Stimulated activated CD4-positive, alpha-beta T cell treated with anti-CD3 and anti-CD28 coated beads, TNF-alpha, amount 100 ng/mL, for 1 hour (primary cell): ENCODE measurements at places on chromosomes 12 and 14.

DNA sequence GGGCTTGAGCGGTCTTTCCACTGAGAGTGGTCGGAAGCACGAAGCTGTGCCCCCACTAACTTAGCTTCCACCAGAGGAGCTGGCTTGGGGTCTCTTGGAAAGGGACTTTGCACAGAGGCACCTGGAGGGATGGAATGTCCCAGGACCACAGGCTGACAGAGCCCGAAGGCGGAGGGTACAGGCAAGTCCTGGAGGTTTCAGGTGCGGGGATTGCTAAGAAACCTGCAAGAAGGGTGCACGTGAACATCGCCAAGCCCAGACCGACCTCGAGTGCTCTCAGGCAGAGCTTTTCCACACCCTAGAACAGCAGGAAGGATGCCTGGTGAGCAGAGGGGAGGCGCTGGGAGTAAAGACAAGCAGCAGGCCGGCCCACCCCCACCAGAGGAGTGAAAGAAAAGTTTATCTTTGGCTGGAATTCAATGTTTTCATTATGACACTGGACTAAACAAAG, 61.6 kb downstream of the SERPINA3 start:
- DNase-seq: no peak

DNA sequence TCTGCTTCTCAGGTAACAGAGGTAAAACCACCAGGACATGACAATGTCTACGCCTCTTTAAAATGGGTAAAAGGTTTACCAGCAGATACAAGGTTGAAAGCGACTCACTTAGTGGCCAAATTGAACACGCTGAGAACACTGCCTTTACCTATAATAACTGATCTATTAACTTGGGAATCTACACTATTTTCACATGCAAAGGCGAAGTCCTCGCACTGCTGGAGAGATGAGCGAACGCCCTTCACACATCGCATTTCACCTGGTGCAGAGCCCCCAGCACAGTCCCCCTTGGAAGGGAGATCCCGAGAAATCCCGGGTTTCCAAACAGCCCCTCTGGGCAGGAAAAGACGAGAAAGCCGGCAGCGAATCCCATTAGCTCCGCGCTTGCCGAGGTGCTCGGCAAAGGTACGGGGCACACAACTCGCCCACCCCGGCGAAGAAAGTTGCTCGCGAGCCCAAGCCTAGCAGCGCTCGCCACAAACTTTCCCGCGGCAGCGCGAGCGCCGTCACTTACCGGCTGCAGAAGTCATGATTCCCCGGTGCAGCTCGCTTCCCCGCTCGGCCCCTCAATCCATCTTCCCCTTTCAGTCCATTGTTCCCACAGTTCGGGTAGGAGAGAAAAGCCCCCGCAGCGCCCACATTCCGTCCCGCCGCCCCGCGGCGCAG, 423 bp downstream of the FGD6 start:
- DNase-seq: no peak

DNA sequence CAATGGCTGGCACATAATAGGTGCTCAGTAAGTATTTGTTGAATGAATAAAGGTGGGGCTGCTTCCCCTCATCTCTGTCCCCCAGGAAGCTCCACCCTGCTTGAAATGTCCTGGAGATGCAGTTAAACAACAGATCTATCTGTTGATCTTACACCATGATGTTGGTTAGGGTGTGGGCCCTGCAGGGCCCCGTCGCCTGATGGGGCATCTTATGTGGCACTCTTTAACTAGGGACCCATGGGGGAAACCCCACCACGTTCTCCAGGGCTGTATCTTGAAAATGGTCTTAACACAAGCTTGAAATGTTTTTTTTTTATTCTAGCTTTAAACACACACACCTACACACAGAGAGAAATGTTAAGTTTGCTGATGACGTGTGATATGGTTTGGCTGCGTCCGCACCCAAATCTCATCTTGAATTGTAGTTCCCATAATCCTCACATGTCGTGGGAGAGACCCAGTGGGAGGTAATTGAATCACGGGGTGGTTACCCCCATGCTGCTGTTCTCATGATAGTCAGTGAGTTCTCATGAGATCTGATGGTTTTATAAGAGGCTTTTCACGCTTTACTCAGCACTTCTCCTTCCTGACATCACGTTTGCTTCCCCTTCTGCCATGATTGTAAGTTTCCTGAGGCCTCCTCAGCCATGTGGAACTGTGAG, 741.7 kb downstream of the VRK1 start:
- no peak for DNase-seq

- DNase-seq: no peak
Measured at GRCh38 chr14:52071675-52072074, 2.8 kb upstream of the NID2 start.

DNA sequence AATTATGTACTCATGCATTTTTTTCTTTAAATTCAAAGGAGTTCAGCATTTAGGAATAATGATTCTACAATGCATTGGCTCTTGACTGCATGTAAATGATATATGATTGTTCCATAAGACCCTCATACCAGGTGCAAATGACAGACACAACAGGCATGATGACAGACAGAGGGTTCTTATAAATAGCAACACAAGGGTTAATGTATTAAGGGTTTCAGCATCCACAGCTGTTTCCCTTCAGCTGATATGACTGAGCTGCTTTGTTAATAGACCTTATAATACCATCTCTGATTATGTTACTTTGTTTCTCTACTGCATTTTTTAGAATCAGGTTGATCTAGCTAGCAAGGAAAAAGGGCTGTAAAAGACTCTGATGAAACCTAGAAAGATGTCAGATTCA, 90.8 kb upstream of the TMTC2 start:
- no peak for DNase-seq

- no peak for DNase-seq
Measured at GRCh38 chr14:100132903-100133510, 26.4 kb downstream of the DEGS2 start.

- no peak for DNase-seq
Measured at GRCh38 chr12:55996715-55997534, at the start of gene SUOX. Gene SUOX, plus strand, starts transcription at chr12:55997276. Its CDS starts 4,946 bp downstream, at chr12:56002222.

DNA sequence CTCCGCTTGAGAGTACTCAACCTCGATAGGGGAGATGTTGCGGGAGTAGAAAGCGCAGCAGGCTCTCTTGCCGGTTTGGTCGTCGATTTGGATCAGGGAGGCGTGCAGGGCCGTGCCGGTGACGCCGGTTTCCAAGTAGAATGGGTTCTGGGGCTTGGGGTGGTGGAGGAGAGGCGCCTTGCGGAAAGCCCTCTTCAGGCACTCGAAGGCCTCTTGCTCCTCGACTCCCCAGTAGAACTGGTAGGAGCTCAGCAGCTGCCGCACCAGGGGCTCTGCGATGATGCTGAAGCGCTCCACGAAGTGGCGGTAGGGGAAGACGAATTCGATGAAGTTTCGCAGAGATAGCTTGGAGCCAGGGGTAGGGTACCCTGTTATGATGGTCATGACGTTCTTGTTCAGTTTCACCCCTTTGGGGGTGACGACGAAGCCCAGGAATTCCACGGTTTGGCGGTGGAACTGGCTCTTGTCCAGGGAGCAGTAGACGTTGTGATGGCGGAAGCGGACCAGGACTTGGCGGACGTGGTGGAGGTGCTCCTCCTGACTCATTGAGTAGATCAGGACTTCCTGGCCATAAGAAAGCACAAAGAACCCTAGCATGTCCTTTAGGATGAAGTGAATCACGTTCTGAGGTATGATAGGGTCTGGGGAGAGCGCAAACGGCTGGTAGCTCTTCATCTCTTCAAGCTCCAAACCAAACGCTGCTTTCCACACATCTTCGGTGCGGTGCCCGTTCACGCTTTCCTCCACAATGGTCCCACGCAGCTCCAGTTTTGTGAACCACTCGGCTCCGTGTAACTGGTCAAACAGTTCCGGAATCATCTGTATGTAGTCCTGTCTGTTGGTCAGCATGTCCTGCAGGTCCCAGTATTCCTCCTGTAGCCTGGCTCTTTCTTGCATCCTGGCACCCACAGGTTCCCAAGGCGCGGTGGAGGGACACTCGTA, 21.2 kb downstream of the RTL1 start:
- DNase-seq: no peak
